Mesothelial cell of epicardium (in vitro differentiated cells): ENCODE measurements at places on chromosomes 16 and 17. TPM values are rescaled to one million over a fixed set of nuclear protein-coding genes. Genes with fewer than 3 reads are reported as not detected.

DNA sequence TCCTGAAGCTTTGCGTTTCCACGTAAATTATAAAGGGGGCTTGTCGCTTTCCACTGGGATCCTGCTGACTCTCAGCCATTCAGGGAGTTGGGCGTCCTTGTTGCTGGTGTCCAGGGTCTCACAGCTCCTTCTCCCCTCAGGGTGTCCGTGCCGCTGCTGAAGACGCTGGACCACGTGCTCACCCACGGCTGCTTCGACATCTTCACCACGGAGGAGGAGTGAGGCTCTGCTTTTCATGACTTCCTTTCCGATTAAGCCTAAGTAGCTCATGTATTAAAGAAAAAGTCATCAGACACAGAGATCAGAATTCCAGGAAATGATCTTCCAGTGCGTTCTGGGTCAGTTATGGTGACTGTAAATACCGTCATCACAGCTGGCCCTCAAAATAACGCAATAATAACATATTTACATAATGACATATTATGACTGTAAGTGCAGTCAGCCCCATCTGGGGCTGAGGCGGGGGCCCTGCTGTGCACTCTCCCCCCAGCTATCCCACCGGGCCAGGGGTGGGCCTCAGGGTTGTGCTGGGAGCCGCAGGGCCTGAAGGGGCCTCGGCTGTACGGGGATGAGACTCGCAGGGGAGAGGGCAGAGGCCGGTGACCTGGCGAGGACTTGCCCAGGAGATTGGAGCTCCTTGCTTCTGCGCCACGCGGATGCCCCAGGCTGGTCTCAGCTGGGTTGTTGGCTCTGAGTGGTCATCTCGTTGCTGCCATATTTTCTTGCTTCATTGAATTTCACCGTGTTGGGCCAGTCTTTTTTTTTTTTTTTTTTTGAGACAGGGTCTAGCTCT is 92.9 kb upstream of the ZNF750 start:
- peaks cover 38% of the 10 kb centered on the region for H3K36me3 ChIP-seq
- no peak overlapping the region for H3K27ac ChIP-seq
- no peaks in the 10 kb centered on the region for H3K4me1 ChIP-seq
- no peaks in the 10 kb centered on the region for H3K27me3 ChIP-seq

DNA sequence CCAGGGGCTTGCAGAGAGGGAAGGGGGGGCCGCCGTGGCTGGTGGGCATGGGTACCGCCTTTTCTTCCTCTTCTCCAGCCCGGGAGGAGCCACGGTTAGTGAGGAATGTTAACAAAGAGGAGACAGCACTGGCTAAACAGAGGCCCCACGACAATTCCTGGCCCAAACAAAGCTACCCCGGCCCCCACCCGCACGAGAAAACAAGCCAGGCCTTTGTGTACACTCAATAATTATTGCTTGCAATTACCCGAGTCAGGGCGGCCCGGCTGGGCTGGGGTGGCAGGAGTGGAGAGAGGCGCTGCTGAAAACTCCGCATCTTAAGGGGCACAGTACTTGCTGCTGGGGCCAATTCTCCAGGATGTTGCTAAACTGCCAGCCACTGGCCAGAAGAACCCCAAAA is 56.4 kb downstream of the IRX5 start:
- no peaks in the 10 kb centered on the region for H3K36me3 ChIP-seq
- peaks cover 28% of the 10 kb centered on the region for H3K27me3 ChIP-seq
- no peak overlapping the region for H3K27ac ChIP-seq
- no peak overlapping the region for H3K4me3 ChIP-seq

DNA sequence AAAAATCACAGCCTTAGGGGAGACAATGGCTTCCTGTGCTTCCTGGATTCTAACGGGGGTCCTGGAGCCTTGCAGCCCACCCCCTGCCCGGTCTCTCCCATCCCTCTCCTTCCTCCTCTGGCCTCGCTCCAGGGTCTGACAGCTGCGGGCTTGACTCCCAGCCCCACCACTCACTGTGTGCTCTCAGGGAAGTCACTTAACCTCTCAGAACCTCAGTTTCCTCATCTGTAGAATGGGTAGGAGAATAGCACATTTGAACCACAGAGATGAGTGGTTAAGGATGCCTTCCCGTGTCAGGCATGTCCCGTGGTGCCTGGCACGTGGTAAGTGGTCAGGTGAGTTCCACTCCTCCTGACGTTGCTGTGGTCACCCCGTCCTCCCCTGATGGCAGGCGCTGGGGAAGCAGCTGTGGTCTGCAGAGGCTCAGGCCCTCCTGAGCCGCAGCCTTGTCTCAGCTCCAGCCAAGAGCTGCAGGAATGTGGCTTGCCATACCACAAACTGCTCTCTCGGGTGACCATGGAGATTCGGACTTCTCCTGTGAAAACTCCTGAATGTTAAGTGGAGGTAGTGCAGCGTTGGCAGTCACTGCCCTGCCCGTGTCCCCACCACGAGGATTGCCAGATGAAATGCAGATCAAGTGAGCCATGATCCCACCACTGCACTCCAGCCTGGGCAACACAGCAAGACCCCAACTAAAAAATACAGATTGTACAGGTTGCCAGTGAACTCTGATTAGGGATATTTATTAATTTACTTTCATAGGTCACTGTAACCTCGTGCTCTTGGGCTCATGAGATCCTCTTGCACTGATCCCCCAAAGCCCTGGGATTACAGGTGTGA is 85.7 kb downstream of the NT5M start:
- H3K4me1 ChIP-seq, result no peaks in the 10 kb centered on the region
- no peaks in the 10 kb centered on the region for H3K36me3 ChIP-seq
- no peak for DNase-seq

DNA sequence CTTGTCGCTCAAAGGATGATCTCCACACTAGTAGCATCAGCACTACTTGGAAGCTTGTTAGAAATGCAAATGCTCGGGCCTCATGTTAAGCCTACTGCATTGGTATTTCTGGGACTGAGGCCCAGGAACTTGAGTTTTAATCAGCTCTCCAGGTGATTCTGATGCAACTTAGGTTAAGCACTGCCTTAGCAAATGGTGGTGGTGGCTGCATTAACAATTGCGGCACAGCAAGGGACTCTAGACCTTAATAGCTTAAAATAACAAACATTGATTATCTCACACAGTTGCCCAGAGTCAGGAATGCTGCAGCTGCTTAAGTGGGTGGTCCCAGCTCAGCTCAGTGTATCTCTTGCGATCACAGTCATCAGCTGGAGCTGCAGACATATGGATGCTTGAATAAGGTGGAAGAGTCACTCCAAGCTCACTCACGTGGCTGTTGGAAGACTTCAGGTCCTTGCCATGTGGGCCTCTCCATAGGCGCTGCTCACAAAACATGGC is 25.8 kb downstream of the HS3ST3A1 start:
- H3K36me3 ChIP-seq, result peaks cover 19% of the 10 kb centered on the region
- H3K27me3 ChIP-seq, result no peaks in the 10 kb centered on the region
- no peak for DNase-seq
- peak overlapping the region; percentile 28 for H3K27ac ChIP-seq

DNA sequence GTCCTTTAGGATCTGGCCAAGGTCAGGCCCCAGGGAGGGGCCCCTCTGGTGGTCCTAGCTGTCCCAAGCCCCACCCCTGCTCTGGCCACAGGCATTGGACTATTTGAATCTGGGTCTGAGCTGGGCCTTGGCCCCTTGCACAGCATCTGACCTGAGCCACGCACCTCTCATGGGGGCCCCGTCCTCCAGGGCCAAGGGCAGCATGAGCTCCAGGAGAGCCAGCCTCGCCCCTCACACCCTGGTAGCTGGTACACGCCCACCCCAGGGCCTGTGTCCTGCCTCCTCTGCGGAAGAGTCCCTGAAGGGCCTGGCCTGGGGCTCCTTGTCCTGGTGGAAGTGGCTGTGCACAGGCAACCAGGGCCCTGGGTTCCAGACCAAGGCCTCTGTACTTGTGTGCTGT is 23.8 kb downstream of the ENDOV start:
- DNase-seq, result no peak
- peaks cover 35% of the 10 kb centered on the region for H3K27me3 ChIP-seq
- H3K27ac ChIP-seq, result no peak overlapping the region
- H3K4me3 ChIP-seq, result no peak overlapping the region
- H3K4me1 ChIP-seq, result no peaks in the 10 kb centered on the region
- no peaks in the 10 kb centered on the region for H3K36me3 ChIP-seq

- H3K4me3 ChIP-seq, result peak overlapping the region; percentile 66
- DNase-seq, result no peak
- H3K36me3 ChIP-seq, result peaks cover 4% of the 10 kb centered on the region
- no peak overlapping the region for H3K27ac ChIP-seq
- H3K27me3 ChIP-seq, result peaks cover 3% of the 10 kb centered on the region
These were observed 5.6 kb upstream of the SPATA20 start for GRCh38 chr17:50541402-50541715.

GRCh38 chr16:68197250-68197649 is 38.7 kb downstream of the ESRP2 start:
- no peak overlapping the region for H3K27ac ChIP-seq
- peaks cover 15% of the 10 kb centered on the region for H3K36me3 ChIP-seq
- H3K27me3 ChIP-seq, result no peaks in the 10 kb centered on the region
- DNase-seq, result no peak
- H3K4me3 ChIP-seq, result no peak overlapping the region

DNA sequence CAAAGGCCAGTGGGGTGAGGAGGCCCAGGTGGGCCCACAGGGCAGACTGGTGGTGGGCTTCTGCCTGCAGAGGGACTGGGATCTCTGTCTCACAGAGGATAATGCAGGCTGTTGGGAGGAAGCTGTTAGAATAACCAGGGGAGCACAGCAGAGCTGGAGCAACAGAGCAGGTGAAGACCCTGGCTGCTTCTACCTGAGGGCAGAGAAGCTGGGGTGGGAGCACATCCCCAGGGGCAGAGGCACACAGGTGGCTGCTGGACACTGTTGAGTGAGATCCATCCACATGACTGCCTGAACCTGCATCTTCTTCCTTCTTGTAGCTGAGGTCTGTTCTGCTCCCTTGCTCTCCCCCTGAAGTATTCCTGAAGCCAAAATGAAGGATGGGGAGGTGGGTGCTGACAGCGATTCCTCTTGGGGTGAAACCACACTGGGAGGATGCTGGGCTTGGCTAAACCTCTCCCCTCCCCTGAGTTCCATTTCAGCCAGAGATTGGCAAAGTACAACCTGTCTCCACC is 1725.0 kb downstream of the TP53TG3F start:
- H3K4me3 ChIP-seq, result no peak overlapping the region
- no peak for DNase-seq
- H3K36me3 ChIP-seq, result peaks cover 3% of the 10 kb centered on the region

DNA sequence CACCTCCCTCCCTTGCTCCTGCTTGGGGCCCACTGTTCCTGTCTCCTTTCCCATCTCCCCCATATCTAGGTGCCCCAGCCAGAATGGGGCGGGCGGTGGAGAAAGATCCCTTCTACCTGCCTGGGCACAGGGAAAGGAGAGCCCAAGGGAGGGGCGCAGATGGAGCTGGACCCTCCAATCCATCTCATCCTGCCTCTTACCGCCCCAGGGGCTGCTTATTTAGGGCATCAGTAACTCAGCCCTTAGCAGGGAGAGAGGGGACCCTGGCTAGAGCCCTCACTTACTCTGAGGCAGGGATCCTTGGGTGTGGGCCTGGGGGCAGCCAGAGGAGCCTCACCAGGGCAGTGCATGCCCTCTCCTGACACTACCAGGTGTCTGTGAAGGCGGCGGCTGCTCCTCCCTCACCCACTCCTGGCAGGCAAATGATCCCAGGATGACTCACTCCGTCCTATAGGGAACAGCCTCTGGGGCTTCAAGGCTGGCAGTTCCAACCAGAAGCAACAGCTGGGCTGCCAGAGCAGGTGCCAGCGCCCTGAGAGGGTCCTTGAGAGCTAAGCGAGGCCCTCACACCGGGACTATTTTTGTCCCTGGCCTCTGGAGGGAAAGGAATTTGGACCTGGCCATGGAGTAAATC is 16.3 kb upstream of the BCAR1 start:
- no peaks in the 10 kb centered on the region for H3K27me3 ChIP-seq
- no peak overlapping the region for H3K27ac ChIP-seq
- H3K36me3 ChIP-seq, result no peaks in the 10 kb centered on the region
- peaks cover 32% of the 10 kb centered on the region for H3K4me1 ChIP-seq

GRCh38 chr17:59105852-59106462 is 723 bp downstream of the TRIM37 start:
- H3K36me3 ChIP-seq, result peaks cover 5% of the 10 kb centered on the region
- H3K27me3 ChIP-seq, result no peaks in the 10 kb centered on the region
- H3K27ac ChIP-seq, result peak overlapping the region; percentile 70
- DNase-seq, result peak; percentile 60
- H3K4me1 ChIP-seq, result peaks cover 25% of the 10 kb centered on the region
- peak overlapping the region; percentile 95 for H3K4me3 ChIP-seq

Gene RND2
- 7.6 to 8.7 TPM (median 8.7 TPM) in 3 replicates for total RNA-seq
